Gastrocnemius medialis (tissue), 4 donors: ENCODE measurements at places on chromosomes 12 and 14. TPM values are rescaled to one million over a fixed set of nuclear protein-coding genes. Genes with fewer than 3 reads are reported as not detected.

GRCh38 chr12:105725054-105725453 lies 394.6 kb downstream of the C12orf75 start:
- no peaks in the 10 kb centered on the region for H3K27me3 ChIP-seq
- no peak overlapping the region for H3K4me3 ChIP-seq
- H3K36me3 ChIP-seq = no peaks in the 10 kb centered on the region
- H3K27ac ChIP-seq = no peak overlapping the region

GRCh38 chr12:109920261-109920780 lies 20.2 kb downstream of the TCHP start:
- H3K36me3 ChIP-seq = peaks cover 46% of the 10 kb centered on the region
- H3K4me1 ChIP-seq = no peaks in the 10 kb centered on the region
- H3K4me3 ChIP-seq = no peak overlapping the region
- H3K27ac ChIP-seq = no peak overlapping the region
- no peak for DNase-seq
- H3K27me3 ChIP-seq = no peaks in the 10 kb centered on the region

GRCh38 chr12:24833513-24833912 lies 115.4 kb downstream of the BCAT1 start:
- no peaks in the 10 kb centered on the region for H3K4me1 ChIP-seq
- no peak for DNase-seq
- H3K27me3 ChIP-seq = no peaks in the 10 kb centered on the region
- H3K36me3 ChIP-seq = no peaks in the 10 kb centered on the region
- no peak overlapping the region for H3K4me3 ChIP-seq

DNA sequence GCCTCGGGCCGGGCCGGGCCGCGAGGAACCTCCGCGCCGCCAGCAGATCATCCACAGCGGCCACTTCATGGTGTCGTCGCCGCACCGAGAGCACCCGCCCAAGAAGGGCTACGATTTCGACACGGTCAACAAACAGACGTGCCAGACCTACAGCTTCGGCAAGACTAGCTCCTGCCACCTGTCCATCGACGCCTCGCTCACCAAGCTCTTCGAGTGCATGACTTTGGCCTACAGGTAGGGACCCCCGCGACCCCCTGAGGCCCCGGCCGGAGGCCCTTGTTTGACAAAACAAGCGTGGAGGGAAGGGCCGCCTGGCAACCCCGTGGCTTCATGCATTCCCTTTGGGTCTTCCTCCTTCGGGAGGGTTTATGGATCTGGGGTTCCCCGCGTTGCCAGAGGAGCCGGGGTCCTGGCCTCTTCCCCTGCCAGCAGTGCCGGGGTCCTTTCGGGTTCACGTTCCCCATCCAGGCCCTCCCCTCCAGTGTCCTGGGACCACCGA lies 526 bp downstream of the MLXIP start:
- peaks cover 47% of the 10 kb centered on the region for H3K4me1 ChIP-seq
- peaks cover under 1% of the 10 kb centered on the region for H3K36me3 ChIP-seq
- H3K27me3 ChIP-seq = no peaks in the 10 kb centered on the region
- peak overlapping the region; percentile 83 for H3K4me3 ChIP-seq

DNA sequence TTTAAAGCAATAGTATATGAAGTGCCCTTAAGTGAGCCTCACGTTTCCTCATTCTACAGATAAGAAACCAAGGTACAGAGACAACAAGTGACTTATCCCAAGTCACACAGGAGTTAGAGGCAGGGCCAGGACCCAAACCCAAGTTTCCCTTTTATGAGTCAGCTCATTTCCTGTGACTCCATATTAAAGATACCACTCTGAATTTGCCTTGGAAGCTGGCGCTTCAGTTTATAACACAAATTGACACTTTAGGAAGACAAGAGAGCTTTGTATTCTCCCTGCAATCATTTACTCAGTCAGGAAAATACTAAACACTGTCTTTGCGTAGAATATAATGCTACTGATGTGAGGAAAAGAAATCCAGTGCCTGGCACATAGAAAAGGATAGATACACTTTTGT lies 43.2 kb downstream of the MYBPC1 start:
- H3K4me1 ChIP-seq = peaks cover 5% of the 10 kb centered on the region
- no peak overlapping the region for H3K4me3 ChIP-seq
- peaks cover 96% of the 10 kb centered on the region for H3K36me3 ChIP-seq
- H3K27ac ChIP-seq = peak overlapping the region; percentile 43

DNA sequence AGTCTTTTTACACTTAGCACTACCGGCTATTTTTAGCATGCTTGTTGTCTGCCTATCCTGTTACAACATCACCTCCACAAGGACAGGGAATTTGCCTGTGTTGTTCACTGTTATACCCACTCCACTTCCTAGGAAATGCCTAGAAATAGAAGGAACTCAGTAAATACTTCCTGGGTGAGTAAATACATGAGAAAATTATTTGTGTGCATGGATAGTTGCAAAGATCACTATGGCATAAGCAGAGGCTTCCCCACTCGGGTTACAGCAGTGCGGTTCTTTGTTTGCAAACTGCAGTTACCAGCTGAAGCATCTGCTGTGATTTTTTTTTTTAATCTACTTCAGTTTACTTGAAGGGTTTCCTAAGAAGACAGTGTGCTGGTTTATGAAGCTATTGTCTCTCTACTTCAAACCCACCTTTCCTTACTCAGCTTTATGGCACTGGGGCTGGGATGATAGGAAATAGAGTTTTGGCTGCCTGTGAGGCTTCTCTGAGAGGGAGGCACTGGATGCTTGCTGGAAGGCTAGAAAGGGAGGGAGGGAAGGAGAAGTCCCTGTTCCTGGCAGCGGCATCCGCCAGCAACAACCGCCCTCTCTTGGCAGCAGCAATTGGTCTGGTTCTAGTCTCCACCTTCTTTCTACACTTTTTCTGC lies 29.0 kb downstream of the PDE6H start:
- DNase-seq = peak; percentile 12
- peaks cover 24% of the 10 kb centered on the region for H3K4me1 ChIP-seq
- no peaks in the 10 kb centered on the region for H3K36me3 ChIP-seq
- no peaks in the 10 kb centered on the region for H3K27me3 ChIP-seq
- H3K27ac ChIP-seq = peak overlapping the region; percentile 60
- peak overlapping the region; percentile 20 for H3K4me3 ChIP-seq

DNA sequence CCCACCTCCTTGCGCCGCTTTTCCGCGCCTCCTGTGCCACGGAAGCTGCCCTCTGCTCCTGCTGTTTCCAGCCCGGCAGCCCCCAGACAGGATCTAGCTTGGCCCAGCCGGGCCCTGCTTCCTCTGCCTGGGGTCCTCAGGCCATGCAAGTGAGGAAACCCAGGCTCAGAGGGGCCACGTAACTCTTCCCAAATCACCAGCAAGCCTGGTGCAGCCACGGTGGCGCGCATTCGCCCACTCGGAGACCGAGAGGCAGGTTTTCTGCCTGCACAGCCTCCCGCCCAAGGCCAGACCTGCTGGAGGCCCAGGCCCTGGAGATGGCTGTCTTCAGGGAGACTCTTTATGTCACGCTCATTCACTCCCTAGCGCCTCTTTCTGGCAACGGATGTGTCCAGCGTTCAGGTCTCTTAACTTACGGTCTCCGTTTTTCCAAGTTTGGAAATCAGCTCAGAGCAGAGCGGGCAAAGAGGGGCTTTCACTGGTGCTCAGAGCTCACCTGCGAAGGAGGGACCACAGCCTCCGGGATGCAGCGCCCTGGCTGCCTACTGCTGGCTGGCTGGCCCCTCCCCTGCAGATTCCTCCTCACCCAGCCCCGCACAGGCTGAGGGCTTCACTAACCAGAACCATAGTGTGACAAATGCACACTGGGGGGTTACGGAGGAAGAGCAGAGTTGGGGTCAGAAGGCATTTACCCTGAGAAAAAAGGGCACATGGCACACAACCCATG lies 20.6 kb upstream of the CEP170B start:
- no peak for DNase-seq
- H3K4me1 ChIP-seq = peaks cover 9% of the 10 kb centered on the region
- no peak overlapping the region for H3K27ac ChIP-seq
- peaks cover 37% of the 10 kb centered on the region for H3K27me3 ChIP-seq

- no peaks in the 10 kb centered on the region for H3K36me3 ChIP-seq
- peaks cover 49% of the 10 kb centered on the region for H3K4me1 ChIP-seq
- H3K4me3 ChIP-seq = peak overlapping the region; percentile 79
These were observed 851 bp downstream of the HSP90B1 start for GRCh38 chr12:103930787-103931735.

The TBX5 gene
- not detected for total RNA-seq

The DPF3 gene
- 23.0 TPM for total RNA-seq

The LPAR5 gene
- 0.75 TPM for total RNA-seq

The ARID4A gene
- 10.5 TPM for total RNA-seq

The ITGB7 gene
- 0.73 TPM for total RNA-seq
